ENCODE measurements at places on chromosomes 11 and 22. TPM values are rescaled to one million over a fixed set of nuclear protein-coding genes. Genes with fewer than 3 reads are reported as not detected.

DNA sequence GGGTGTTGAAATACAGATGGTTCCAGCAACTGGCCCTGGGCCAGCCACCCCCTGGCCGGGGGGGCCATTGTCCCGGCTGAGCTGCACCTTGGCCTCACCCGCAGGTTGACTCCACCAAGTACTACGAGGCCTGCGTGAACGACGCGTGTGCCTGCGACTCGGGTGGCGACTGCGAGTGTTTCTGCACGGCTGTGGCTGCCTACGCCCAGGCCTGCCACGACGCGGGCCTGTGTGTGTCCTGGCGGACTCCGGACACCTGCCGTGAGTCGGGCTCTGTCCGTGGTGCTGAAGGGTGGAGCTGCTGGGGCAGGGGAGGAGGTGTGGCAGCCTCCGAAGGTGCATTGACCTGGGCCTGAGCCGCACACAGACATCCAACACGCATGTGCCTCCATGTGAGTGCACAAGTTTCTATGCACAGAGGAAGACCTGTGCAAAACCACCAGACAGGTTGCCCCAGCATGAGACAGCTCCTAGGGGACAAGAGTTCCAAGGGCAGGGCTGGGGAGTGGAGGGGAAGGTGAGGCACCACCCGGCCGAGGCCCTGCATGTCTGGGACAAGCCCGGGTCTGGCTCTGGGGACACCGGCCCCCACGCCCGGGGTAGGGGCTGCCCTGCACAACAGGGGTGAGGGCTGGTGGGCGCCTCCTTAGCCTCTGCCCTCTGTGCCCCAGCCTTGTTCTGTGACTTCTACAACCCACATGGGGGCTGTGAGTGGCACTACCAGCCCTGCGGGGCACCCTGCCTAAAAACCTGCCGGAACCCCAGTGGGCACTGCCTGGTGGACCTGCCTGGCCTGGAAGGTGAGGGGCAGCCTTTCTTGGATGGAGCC, 16.1 kb downstream of the MUC5B start:
- DNase-seq, result no peak

The NNMT gene
- total RNA-seq, result 597 TPM

The C11orf21 gene
- 1.4 TPM for total RNA-seq

GRCh38 chr11:110173811-110174644, 80.8 kb downstream of the ZC3H12C start:
- DNase-seq, result peak; percentile 74

DNA sequence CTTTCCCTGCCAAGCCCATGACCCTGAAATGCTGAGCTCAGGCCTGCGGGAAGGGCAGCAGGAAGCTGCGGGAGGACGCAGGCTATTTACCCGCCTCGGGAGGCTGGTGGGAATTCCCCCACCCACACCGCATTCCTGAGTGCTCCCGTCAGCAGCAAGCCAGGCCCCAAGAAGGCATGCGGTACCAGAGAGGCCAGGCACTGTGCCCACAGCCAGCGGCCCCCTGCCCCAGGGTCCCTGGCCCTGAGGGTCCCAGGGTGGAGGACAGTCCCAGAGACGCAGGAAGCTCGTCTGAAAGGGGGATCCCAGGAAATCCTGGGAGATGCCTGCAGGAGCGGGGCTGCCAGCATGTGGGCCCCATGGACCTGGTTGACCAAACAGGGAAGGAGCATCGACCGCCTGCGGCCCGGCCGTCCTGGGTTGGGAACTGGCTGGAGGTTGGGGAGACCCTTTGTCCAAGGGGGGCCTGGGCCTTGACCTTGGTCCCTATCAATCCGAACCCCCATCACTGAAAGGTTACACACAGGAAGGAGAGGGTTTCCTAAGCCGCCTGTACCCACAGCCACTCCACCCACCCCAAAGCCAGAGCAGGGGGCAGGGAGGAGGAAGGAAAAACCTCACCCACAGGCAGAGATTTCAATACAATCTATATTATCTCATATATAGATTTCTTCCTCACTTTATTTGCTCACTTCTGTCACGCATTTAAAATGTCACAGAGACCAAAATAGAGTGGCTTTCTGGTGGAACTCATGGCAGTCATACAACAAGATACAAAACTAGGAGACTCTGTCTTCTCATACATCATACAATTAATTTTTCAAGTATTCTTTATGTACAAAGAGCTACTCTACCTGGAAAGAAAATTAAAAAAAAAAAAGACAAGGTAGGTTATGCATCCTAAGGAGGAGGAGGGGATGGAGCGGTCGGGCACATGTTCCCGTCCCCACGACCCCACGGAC, 17.1 kb downstream of the MAFF start:
- peak; percentile 92 for DNase-seq

- no peak for DNase-seq
Observed at GRCh38 chr11:114821621-114822412, 143.5 kb downstream of the NXPE2 start.

The KRTAP5-7 gene
- total RNA-seq, result 0.63 TPM

The OR52M1 gene
- not detected for total RNA-seq

Data from aorta (tissue), 5 donors.